ENCODE measurements at places on chromosomes 12 and 14.

GRCh38 chr14:68932686-68933085, 46.4 kb downstream of the ACTN1 start:
- no peak for DNase-seq

DNA sequence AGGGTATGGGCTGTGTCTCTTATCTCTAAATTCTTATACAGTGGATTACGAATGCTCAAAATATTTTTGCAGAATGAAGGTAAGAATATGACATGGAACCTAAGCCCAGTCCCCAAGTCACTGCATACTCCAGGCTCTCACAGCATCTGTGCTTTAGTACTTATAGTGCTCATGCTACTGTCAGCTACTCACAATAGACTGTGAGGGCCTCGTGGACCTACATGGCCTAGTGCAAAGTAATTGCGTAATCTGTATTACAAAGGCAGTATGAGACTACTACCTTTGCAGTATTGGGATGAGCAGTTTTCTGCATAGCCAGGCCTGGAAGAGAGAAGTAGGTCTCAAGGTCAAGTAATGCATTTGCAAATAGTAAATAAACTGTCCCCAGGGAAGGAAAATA, 27.9 kb downstream of the VWF start:
- no peak for DNase-seq

DNA sequence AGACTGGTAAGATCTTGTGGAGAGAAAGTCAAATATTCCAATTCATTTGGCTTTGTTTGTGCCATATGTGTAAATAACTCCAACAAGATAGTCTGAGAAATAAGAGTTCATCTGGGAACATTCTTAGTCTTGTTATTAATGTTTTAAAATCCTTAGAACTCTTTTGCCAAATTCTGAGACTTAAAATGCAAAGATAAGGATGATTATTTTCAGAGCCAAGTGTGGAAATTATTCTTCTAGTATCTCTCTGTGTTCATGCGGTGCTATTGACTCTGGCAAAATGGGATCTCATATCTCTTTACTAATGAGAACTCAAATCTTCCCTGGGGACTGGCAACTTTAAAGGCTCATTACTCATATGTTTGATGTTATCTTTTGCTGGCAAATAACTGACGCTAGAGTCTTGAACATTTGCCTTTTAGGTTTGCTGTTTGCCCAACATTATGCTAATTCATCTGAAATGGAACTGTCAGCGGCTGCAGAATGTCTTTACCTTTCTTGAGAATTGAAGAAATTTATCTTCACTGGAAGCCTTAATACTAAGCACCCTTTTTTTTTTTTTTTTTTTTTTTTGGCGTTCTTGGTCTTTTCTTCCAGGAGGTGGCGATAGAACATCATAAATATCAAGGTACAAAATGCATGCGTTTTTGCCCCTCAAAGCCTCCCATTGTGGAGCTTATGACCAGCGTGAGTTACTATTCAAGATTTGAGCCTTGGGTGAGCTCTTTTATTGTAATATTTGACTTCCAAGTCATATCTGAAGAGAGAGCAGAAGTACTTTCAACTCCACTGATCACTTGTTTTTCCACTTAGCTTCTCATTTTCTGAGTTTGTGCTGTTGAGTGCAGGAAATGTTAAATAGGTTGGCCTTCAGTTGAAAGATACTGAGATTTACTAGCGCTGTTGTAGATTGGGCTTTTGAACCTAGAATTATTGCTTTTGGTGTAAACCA, 86.5 kb downstream of the CAND1 start:
- DNase-seq, result peak; percentile 61

- DNase-seq, result no peak
Observed at GRCh38 chr12:54998958-54999510, 14.5 kb upstream of the TESPA1 start.

GRCh38 chr12:132227782-132228475, 83.7 kb downstream of the NOC4L start:
- no peak for DNase-seq

- no peak for DNase-seq
Observed at GRCh38 chr12:118126119-118126757, 9.7 kb upstream of the PEBP1 start.

GRCh38 chr12:71865166-71865713, 25.7 kb downstream of the TBC1D15 start:
- no peak for DNase-seq

DNA sequence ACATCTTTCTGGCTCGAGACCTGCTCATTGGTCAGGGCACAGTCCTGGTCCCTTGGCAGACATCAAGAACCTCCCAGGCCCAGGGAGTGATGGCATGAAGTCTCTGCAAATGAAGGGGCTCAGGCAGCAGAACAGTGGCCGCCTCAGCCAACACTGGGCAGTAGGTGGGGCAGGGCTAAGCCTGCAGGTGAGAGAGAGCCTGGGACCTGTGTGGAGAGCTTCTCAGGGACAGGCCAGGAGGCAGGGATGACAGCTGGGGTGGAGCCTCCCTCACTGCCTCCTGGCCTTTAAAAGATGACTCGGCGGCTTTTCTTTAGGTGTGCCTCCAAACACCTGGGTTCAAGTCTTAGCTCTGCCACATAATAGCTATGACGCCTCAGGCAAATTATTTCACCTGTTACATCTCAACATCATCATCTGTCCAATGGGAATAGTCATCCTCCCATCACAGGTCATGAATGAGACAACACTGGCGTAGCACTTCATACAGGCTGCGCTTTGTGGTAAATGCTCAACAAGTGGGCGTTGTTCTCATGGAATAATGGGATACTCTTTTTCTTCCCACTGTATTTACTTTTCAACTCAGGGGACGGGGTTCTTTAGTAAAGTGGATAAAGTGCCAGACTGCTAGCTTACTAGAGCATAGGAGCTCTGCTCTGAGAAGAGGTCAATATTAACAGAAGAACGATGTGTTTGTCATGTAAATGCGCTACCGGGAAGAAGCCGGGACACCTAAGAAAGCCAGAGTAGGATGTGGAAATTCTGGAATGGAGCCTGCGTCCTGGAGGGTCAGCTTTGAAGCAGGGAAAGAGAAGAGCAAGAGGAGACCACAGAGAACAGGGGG, 277.4 kb downstream of the FOXN3 start:
- DNase-seq, result no peak

DNA sequence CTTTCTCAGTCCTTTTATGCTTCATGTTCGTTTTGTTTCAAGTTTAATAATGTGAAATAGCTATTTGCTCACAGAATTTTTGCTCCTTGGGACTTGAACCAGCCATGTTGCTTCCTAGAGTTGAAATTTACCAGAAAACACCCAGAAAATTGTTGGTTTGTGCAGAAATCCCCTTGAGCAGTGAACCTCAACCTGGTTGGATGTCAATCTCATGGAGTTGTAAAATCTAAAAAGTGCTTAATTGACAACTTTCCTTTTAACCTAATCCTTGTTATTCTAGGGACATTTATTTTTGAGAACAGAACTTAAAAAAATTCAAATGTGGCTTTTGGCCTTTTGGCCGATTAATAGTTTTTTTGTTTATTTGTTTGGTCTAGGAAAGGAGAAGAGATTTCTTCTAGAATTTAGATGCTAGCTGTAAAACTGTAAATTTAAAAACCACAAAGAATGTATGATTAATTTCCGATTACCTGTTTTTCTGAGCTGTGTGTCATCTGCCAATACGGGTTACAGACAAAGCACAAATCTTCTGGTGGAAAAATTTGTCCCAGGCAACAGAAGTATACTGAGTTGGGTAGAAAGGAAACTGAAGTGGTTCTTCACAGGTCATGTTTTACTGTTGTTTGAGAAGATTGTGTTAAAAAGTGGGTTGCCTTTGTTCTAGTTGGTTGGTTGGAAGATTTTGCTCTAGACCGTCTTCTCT, 154.4 kb downstream of the FUT8 start:
- peak; percentile 3 for DNase-seq

DNA sequence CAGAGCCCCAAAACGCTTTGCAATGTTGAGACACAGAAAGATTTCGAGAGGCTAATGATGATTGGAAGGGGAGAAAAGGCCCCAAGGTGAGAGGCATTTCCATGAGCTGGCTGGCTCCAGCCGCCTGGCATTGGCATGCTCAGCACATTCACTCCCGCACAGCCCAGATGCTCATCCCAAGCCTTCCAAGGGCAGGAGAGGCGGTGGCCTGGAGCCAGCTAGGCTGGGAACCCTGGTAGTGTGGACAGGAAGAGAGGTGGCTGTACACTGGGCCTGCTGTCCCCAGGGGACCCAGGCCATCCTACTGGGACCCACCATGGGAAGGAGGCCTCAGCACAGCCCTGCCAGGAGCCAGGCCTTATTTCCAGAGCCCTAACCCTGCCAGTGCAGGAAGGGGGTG, 72.2 kb downstream of the SPTB start:
- no peak for DNase-seq

- DNase-seq, result no peak
Observed at GRCh38 chr12:41724216-41724615, 420.5 kb downstream of the GXYLT1 start.

DNA sequence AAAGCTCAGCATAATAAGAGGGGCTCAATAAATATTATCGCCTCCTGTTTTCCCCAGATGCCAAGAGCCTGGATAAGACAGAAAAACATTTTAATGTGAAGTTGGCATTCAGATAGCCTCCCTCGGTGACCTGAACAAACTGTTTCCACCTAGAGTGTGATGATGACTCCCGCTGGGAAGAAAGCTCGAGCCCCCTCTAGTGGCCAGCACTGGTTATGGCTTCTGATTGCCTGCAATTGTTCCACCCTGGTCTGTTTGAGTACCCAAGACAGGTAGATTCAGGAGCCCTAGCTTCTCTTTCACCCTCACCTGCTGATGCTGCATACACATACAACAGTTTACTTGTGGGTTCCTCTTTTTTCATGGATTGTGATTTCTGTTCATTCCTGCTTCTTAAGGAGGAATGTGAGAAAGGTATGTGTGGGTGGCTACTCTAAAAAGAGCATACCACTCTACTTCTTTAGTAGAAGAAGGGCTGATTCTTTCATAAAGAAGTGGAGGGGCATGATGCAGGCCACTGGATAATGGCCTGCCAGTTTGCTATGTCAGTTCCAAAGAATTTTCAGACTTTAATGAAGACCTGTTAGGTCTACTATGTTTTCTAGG, 6.4 kb downstream of the ERG28 start:
- peak; percentile 84 for DNase-seq

GRCh38 chr14:31877255-31877798, 199.8 kb upstream of the ARHGAP5 start:
- no peak for DNase-seq

- DNase-seq, result peak; percentile 65
Observed at GRCh38 chr14:80930836-80931389, 10.6 kb downstream of the CEP128 start.

- no peak for DNase-seq
Observed at GRCh38 chr12:33438851-33439586, 600 bp downstream of the SYT10 start.

DNA sequence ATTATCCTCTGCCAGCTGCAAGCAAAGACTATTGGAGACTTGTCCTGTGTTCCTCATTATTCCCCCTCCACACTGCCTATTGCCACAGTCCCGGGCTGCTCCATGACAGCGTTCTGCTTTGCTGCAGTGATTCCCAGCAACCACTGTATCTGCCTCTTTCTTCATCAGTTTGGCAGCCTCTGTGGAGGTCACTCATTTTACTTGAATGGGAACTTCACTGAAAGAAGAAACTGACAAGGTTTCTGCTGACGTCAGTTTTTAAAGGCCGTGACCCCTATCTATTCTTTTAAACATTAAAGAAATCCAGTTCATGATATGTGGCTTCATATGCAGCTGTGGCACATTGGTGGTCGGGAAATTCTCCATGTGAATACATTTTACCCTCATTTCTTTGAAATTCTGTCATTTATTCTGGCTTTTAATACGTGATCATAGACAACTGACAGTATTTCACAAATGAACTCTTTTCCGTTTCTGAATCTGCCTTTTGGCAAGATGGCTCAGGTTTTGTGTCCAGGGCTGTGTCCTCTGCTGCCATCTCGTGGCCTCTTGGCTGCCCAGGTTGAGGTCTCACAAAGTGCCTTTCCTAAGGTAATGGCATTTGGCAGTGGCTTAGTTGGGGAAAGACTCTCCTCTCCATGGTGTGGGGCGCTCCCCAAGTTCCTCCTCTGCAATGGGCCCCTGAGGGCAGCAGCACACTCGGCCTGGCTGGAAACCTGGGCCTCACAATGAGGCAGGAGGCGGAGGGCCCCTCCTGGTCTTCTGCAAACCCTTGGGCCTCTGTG, 5.8 kb downstream of the TMEM253 start:
- DNase-seq, result peak; percentile 82

- DNase-seq, result no peak
Observed at GRCh38 chr12:52857500-52857899, 8.7 kb upstream of the KRT78 start.

DNA sequence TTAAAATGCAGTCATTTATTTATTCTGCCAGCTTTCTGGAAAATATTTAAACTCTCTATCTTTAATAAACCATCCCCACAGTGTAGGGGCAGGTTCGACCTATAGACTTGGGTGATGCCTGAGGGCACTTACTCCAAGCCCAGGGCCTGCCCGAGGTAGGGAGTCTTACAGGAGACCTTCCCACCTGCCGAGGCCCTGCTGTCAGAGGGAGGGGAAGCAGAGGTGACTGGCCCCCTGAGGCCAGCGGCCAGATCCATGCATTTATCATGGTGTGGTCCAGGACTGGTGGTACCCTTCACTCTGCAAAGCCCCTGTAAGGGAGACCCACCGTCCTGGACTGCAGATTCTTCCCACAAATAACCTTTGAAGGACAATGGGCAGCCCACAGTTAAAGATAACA, 7.6 kb downstream of the EML1 start:
- no peak for DNase-seq

GRCh38 chr14:95235351-95235750, 78.0 kb upstream of the DICER1 start:
- DNase-seq, result no peak
